ENCODE measurements at places on chromosomes 3 and 15. TPM values are rescaled to one million over a fixed set of nuclear protein-coding genes. Genes with fewer than 3 reads are reported as not detected.

CADM2 gene
- 1.8 TPM for polyA plus RNA-seq

ZDHHC23 gene
- 8.8 TPM for polyA plus RNA-seq

IQCF5 gene
- polyA plus RNA-seq = not detected

CYP8B1 gene
- 0.17 TPM for polyA plus RNA-seq

FRMD5 gene
- polyA plus RNA-seq = 1.9 TPM

MYL3 gene
- polyA plus RNA-seq = 9.8 TPM

LINGO1 gene
- polyA plus RNA-seq = 14.5 TPM

FGF7 gene
- 19.7 TPM for polyA plus RNA-seq

SLC9C1 gene
- 1.7 TPM for polyA plus RNA-seq

CCDC33 gene
- 0.57 TPM for polyA plus RNA-seq

STRIT1 gene
- polyA plus RNA-seq = 0.28 TPM

DISP2 gene
- 2.4 TPM for polyA plus RNA-seq

WDR93 gene
- 1.2 TPM for polyA plus RNA-seq

ZCWPW2 gene
- polyA plus RNA-seq = 3.5 TPM

RTP3 gene
- not detected for polyA plus RNA-seq

IL5RA gene
- polyA plus RNA-seq = 3.3 TPM
